T-cell (primary cell): ENCODE measurements at places on chromosomes 5 and 9.

- no peak for DNase-seq
Measured at GRCh38 chr5:169554251-169554650, 29.3 kb upstream of the SPDL1 start.

DNA sequence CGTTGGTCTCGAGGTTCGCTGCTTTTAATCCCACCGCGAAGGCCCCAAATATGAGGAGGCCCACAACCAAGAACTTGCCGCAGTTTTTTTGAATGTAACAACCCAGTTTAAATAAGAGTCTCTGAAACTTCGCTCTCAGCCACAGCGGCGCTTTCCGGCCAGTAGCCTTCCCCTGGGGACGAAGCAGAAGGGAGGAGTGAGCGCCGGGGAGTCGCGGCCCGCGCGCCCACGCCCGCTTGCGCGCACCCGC lies 10.4 kb downstream of the PTCH1 start:
- DNase-seq = no peak

GRCh38 chr5:50476549-50476948 lies 35.5 kb upstream of the EMB start:
- no peak for DNase-seq

- DNase-seq = no peak
Measured at GRCh38 chr5:150112201-150113046, 26.1 kb upstream of the CSF1R start.

- no peak for DNase-seq
Measured at GRCh38 chr5:7094626-7095025, 301.3 kb upstream of the ADCY2 start.
